ENCODE measurements at places on chromosomes 16 and 17.

DNA sequence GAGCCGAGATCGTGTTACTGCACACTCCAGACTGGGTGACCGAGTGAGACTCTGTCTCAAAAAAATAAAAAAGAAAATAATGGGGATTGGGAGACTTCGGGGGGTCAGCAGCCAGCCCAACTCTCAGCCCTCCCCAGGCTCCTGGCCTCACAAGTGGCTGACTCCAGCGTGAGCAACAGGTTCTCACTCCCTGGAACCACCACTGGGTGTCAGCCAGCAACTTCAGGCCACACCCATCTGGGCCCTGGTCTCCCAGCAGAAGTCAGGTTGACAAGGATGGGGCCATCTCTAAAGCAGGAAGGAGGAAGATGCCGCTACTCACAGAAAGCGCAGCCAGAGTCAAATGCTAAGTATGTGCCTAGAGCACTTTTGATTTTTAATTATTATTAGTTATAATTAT, 139.4 kb downstream of the C16orf78 start:
- DNase-seq = peak; percentile 10

- DNase-seq = no peak
Measured at GRCh38 chr17:40623419-40624210, 24.0 kb downstream of the SMARCE1 start.

GRCh38 chr16:87834005-87834667, 35.2 kb downstream of the SLC7A5 start:
- DNase-seq = no peak

DNA sequence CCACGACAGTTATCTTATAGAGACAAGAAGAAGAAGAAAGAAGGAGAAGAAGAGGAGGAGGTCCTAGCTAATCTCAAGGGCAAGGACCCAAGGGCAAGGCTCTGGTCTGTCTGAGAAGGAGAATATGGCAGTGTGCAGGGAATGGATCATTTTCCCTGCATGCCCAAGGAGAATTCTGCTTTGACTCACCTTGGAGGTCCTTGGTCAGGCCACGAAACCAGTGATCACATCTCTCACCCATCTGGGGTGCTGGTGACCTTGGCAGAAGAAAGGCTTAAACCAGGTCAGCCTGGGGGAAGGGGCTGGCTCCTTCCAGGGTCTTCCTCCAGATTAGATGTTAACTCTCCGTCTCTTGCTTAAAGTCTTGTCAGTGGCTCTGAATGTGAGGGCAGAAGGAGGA, 1.6 kb upstream of the FMNL1 start:
- DNase-seq = no peak

DNA sequence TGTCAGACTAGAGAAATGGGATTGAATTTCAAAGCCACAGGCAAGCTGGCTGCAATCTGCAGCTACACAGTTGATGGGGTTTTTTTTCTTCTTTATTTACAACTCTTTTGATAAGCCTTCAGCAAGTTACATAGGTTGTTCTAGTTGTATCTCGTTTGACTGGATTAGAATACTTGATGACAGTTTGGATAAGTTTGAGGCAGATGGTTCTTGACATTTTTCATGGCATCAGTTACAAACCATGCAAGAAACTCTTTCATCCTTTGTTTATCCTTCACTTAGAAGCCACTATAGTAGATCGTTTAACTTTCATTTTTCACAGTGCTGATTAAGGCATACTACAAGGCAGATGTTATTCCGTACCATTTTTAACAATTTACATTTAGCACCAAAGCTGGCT, 238.9 kb downstream of the TOX3 start:
- DNase-seq = no peak

DNA sequence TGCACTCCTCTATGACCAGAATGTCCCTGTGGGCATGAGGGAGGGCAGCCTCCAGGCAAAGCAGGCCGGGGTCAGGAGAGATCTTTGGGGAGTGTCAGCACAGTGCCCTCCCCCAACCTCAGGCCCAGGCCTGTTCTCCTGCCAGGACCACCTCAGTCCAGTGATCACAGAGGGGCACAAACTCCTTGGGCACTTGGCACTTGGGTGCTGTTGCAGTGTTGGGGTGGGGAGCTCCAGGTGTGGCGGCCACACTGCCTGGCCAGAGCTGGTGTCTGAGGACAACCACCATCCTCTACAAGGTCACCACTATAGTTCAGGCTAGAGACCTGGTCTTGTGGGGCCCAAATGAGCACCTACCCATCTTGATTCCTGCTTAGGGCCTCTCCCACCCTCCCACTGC, 37.2 kb downstream of the SMPD3 start:
- no peak for DNase-seq

GRCh38 chr17:6427279-6427781, 7.6 kb downstream of the AIPL1 start:
- DNase-seq = peak; percentile 22

DNA sequence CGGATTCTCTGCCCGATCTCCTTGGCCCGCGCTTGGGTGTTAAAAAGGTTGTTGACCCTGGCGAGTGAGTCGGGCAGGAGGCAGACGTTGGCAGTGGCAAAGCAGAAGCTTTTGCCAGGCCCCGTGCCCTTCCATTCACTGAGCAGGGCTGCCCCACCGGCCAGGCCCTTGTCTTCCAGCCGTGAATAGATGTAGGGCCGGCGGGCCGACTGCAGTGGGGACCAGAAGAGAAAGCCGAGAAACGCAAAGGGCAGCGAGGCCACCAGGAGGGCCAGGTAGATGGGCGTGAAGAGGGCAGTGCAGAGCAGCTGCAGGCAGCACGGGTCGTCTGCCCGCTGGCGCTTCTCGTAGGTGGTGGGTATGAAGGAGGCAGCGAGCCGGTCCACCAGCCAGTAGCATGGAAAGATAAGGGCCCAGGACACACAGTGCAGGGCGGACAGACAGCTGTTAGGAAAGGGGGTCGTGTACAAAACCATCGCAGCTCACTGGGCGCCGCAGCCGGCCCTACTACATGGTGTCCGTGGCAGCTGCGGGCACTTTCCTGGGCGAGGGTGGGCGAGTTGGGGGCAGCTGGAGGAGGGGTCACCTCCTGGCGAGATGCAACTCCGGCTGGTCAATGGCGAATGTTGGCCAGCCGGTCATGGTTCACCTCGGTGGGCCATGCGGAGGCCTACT, 61.0 kb downstream of the PRMT7 start:
- no peak for DNase-seq
